HCT116 (cell line): ENCODE measurements at places on chromosomes 13 and 19. TPM values are rescaled to one million over a fixed set of nuclear protein-coding genes. Genes with fewer than 3 reads are reported as not detected.

DNA sequence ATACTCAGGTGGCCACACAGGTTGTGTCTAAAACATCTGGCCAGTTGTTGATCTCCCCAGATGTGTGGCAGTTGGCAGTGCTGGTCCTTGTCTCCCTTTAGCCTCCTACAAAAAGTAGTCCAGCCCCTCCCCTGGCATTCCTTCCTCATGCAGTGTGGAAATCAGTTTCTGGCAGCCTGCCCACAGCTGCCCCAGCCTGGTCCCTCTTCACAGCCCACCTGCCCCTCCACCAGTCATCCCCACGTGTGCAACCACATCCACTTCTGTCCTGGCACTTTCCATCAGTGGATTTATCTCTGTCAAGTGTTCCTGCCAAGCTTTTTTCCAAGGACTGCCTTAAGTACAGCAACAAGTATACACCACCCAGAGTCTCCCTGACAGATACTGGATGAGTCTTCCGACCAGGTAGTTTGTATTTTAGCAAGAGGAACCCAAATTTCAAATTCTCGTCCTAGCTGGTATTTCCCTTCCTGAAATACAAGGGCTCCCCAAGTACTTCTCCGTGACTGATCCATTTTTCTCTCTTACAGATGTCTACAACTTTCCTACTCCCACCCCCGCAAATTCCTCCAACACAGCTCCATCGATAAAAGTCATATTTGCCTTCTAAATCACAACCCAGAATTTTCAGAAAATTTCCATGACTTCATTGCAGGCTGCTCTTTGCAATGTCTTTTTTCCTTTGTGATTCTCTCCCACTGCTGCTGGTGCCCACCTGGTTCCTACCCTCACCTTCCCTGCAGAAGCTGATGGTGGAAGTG is 313.5 kb downstream of the FOXO1 start:
- no peak for DNase-seq

BRME1 gene
- 1.7 TPM for total RNA-seq

SULT2A1 gene
- total RNA-seq: 0.27 TPM

- DNase-seq: peak; percentile 96
These were observed 1.5 kb upstream of the ECSIT start for GRCh38 chr19:11530432-11530831.

DNA sequence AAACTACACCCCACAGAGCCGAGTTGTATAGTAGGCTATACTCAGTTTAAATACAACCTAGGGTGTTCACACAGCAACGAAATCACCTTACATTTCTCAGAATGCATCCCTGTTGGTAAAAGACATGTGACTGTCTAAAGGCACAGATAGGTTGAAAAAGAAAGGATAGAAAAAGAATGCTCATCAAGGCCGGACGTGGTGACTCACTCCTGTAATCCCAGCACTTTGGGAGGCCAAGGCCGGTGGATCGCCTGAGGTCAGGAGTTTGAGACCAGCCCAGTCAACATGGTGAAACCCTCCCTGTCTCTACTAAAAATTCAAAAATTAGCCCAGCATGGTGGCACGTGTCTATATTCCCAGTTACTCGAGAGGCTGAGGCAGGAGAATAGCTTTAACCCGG is 3.8 kb upstream of the IL17D start:
- DNase-seq: no peak

RFPL4A gene
- total RNA-seq: not detected

GRCh38 chr19:50821622-50822021 is 2.0 kb downstream of the KLK1 start:
- no peak for DNase-seq

DNA sequence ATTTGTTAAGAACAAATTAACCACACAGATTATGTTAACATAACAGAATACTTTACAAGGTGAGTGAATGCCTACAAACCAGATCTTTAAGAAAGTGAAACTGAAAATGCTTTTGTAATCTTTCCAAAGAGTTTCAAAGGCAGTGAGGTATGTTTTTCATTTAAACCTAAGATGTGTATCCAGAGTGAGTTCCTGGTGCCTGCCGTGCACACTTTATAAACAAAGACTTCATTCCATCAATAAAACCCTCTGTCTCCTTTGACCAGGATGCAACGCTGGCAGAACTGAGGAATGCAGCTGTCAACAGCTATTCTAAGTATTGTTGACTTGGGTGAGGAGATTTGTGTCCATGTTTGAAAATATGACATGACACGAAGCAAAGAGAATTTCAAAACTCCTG is 344.6 kb downstream of the DNAJC15 start:
- no peak for DNase-seq

DNA sequence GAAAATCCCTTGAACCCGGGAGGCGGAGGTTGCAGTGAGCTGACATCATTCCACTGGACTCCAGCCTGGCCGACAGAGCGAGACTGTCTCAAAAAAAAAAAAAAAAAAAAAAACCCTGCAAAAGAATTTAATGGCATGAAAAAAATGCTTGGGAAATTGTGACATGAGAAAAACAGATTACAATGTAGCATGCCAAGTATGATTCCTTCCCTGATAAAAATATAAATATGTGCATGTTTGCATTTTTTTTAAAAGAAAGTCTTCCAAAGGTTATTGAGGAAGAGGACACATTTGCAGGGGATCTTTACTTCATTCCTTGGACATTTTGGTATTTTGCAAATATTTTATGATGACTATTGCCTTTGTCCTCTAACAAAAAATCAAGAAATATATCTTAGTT is 14.5 kb upstream of the ZBTB32 start:
- DNase-seq: no peak

DNA sequence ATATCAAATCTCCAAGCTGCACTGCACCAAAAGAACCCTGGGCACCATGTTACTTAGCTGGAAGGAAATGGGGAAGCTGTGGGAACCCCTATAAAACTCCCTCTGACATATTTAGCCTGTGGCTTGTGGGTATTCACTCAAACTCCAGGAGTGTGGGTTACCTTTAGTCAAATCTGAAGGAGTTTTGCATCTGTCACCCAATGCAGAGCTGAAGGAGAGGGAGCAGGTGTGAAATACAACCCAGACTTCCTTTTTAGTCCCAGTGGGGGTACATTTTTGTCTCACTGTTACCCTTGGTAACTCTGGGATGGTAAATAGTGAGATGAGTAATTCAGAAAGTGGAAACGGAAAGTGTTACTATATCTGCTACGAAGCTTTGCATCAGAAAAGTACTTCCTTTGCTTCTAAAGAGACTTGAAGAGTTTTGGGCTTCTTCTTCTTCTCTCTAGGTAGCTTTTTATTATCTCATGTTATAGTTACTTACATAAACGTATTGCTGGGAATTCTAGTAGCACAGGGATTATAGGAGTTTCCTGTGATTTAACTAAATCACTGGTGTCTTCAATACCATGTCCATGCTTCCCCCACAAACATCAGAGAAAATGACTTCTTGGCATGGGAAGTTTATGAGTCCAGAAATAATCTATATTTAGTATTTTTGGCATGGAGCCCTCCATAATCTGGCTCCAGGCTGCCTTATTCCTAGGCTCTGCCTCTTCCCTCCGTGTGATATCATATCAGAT is 105.9 kb downstream of the AKAP11 start:
- no peak for DNase-seq

GRCh38 chr13:52760077-52760476 is 20.5 kb upstream of the CNMD start:
- no peak for DNase-seq

GRCh38 chr13:73717632-73718031 is 416.6 kb downstream of the KLF12 start:
- DNase-seq: no peak

- DNase-seq: no peak
These were observed 800.7 kb upstream of the SLITRK5 start for GRCh38 chr13:86870444-86870843.

DNA sequence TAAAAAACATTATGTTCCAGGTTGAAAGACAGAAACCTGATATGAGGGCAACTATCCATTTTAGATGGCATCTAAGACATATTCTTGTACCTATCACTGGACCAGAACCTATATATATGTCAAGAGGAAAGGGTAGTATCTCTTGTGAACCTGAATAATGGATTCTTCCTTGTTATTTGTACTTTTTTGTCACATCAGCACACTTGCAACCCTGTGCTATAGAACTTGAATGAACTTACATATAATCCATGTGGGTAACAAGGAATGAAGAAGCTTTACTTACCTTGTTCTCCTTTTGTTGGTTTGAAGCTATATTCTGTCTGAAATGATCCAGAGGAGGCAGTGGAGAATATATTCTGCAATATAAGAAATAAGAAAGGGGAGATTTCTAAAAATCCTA is 483.7 kb upstream of the ATXN8OS start:
- no peak for DNase-seq

LIM2 gene
- total RNA-seq: not detected

KCTD4 gene
- total RNA-seq: not detected

- peak; percentile 78 for DNase-seq
These were observed 154.4 kb downstream of the GGACT start for GRCh38 chr13:100434010-100434763.

GRCh38 chr13:60242043-60242595 is 78.4 kb upstream of the DIAPH3 start:
- no peak for DNase-seq

DNA sequence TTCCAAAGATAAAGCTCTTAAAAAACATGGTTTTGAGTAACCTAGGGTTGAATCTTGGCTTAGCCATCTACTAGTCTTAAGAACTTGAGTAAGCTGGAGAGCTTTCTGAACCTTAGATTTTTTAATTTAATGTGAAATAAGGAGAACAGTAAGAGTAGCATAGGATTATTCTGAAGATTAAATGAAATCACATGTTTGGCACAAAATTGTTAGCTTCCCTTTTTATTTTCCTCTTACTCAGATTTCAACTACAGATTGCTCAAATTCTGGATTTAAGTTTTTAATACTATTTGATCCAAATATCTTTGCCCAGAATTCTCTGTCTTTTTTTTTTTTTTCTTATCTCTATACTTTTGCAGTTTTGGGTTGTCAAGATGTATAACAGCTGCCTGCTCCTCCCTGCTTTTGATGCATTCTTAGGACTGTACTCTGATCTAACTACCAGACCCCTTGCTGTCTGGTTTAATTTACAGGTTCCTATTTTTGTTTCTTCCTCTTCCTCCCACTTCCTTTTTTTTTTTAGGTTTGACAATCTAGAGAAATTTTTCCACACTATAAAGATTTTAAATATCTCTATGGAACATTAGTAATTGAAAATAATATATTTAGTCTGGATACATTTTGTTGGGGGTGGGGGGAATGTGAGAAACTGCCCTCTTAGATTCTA is 12.3 kb downstream of the POMP start:
- no peak for DNase-seq

DNA sequence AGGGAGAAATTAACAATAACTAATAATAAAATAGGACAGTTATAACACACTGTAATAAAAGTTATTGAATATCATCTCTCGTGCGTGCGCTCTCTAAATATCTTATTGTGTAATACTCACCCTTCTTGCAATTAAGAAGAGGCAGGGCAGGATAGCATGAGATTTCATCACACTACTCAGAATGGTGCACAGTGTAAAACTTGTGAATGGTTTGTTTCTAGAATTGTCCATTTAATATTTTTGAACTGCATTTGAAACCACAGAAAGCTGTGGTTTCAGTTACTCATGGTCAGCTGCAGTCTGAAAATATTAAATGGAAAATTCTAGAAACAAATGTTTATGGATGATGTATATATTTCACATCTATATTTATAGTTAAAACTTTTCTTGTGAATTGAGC is 161.1 kb downstream of the DCT start:
- no peak for DNase-seq

- no peak for DNase-seq
These were observed 19.1 kb downstream of the KLF12 start for GRCh38 chr13:74115133-74115532.

DNA sequence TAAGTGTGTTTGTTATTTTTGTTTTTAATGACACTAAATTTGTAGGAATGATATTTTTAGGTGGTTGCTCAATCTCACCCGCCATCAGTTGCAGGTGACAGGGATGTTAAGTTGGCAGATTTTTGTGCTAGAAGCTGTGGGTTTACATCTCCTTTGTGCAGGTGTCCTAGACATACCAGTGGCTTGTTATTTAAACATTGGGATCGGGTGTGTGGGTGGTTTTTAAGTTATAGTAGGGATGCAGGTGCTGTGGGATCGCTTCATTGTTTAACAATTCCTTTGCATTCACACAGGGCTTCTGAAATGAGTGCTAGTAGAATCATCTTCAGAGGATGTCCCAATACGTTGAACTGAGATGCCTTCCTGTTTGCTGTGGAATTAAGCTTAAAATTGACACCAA is 100.0 kb downstream of the SHISA2 start:
- no peak for DNase-seq

GRCh38 chr19:6172074-6172863 is 36.8 kb downstream of the ACSBG2 start:
- DNase-seq: no peak

- no peak for DNase-seq
These were observed 12.9 kb upstream of the GARIN5A start for GRCh38 chr19:50489461-50490011.

DNA sequence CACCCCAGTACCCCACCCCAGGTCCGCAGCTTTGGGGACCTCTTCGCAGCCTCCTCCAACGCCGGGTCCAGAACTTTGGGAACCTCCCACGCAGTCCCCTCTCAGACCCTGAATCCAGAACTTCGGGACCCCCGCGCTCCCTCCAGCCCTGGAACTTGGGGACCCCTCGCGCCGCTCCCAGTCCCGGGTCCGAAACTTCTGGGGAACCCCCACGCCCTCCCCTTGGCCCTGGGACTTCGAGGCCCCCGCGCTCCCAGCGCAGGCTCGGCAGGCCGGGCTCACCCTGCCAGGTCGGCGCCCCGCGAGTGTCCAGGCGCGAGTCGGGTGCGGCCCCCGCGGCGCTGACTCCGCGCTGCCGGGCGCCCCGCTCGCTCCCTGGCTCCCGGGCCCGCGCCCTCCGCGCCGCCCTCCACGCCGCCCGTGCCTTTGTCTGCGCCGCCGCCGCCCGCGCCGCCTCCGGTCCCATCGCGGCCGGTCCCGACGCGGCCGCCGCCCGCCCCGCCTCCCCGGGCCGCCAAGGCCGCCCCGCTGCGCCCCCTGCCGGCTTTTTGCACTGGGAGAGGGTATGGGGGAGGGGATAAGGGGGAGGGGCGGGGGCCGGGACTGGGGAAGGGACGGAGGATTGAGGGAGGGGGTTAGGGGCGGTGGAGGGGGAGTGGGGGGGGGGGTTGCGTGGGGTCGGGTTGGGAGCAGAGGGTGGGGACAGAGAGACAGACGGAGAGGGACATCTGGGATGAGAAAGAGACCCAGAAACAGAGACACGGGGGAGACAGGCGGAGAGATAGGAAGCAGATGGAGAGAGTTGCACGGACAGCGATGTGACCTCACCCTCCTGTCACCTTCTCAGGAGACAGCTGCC is at the start of gene HOMER3:
Gene HOMER3, minus strand, starts transcription at position 449 of the 859 bp plus-strand sequence. CDS start 2,235 bp downstream, outside the sequence.
- DNase-seq: no peak

CLEC17A gene
- not detected for total RNA-seq

OR7D4 gene
- total RNA-seq: not detected

C19orf25 gene
- total RNA-seq: 48.8 TPM

TRPC4 gene
- total RNA-seq: not detected

DNA sequence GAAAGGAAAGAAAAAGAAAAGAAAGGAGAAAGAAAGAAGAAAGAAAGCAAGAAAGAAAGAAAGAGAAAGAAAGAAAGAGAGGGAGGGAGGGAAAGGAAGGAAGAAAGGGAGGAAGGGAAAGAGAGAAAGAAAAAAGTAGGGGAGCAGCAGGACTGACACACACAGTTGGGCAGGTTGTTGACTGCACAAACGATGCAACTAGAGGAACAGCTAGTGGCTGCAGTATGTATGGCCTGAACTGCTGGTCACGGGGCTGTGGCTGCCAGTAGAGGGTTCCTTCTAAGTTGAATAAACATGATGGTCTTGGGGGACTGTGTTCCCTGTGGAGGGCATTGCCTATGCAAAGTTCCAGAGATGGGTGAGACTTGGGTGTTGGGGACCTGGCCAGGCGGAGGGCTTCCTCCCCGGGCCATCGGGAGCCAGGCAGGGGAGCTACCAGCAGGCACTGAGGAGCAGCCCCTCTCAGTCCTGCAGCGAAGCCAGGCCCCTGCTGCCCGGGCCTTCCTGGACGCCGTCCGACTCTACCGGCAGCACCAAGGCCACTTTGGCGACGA is 16.7 kb upstream of the COLGALT1 start:
- DNase-seq: no peak
